ENCODE measurements at places on chromosomes 2 and 18.

DNA sequence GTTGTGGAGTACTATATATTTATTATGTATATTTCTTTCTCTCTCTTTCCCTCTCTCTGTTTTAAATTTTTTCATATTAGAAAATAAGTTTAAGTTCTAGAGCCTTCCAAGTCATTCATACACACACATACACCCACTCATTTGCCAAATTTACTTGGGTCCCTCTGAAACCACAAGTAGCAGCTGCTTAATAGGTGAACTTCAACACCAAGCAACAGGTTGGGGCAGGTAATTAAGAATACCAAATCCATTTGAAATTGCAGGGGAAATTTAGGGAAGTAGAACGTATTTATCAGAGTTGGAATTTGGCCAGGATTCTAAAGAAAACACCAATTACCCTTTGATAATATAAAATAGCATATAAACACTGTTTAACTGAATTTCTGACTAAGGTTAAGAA is 75.0 kb upstream of the RBBP8 start:
- H3K4me3 ChIP-seq = no peak overlapping the region
- no peak for DNase-seq
- H3K36me3 ChIP-seq = no peaks in the 10 kb centered on the region
- no peaks in the 10 kb centered on the region for H3K4me1 ChIP-seq

DNA sequence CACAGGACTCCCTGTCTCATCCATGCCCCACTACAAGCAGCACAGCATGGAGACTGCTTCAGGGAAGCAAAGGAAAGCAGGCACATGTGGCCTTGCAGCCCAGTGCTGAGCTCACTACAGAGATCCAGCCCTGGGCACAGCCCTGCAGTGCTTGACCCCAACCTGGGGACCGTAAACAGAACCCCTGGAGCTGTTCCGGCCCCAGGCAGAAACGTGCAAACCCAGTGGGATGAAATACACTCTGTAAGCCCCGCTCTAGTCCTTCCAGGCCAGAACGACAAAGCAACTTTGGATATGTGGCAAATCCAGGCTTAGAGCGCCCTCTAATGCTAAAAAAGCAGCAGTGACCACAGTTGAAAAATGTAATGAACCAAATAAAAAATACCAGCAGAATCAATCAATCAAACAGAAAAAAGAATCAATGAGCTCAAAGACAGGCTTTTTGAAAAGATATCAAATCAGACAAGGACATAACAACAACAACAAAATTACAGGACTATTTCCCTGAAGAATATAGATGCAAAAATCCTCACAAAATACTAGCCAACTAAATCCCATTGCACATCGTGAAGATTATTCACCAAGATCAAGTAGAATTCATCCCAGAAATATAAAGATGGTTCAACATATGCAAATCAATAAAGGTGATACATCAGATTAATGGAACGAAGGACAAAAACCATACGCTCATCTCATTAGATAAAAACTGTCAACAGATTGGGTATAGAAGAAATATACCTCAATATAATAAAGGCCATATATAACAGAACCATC is 45.6 kb downstream of the ZNF519 start:
- DNase-seq = peak; percentile 12
- H3K27ac ChIP-seq = no peak overlapping the region
- H3K36me3 ChIP-seq = no peaks in the 10 kb centered on the region
- no peaks in the 10 kb centered on the region for H3K27me3 ChIP-seq
- H3K4me3 ChIP-seq = no peak overlapping the region
- H3K4me1 ChIP-seq = no peaks in the 10 kb centered on the region

GRCh38 chr2:69717861-69718273 is 24.1 kb upstream of the ANXA4 start:
- no peaks in the 10 kb centered on the region for H3K4me1 ChIP-seq
- H3K27me3 ChIP-seq = no peaks in the 10 kb centered on the region
- no peak overlapping the region for H3K27ac ChIP-seq
- no peaks in the 10 kb centered on the region for H3K36me3 ChIP-seq

- no peaks in the 10 kb centered on the region for H3K36me3 ChIP-seq
- no peak overlapping the region for H3K4me3 ChIP-seq
- no peaks in the 10 kb centered on the region for H3K27me3 ChIP-seq
- no peak for DNase-seq
- no peak overlapping the region for H3K27ac ChIP-seq
- H3K4me1 ChIP-seq = no peaks in the 10 kb centered on the region
Measured at GRCh38 chr18:56728741-56729140, 77.6 kb downstream of the WDR7 start.

GRCh38 chr2:114542695-114543094 is 100.3 kb downstream of the DPP10 start:
- H3K27me3 ChIP-seq = no peaks in the 10 kb centered on the region
- no peak for DNase-seq

DNA sequence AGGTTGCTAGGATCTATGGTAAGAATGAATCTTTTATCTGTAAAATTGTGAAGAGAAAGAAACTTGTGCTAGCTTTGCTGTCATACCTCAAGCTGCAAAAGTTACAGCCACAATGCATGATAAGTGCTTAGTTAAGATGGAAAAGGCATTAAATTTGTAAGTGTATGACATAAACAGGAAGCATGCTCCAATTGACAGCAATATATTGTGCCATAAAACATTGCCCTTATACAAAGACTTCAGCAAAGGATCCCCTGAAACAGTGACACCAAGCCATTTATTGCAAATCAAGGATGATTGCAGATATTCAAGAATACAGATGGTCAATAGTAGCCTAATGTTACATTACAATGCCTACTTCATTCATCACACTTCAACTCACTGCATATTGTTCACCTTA is 283.1 kb downstream of the CPS1 start:
- H3K27ac ChIP-seq = no peak overlapping the region
- no peaks in the 10 kb centered on the region for H3K27me3 ChIP-seq
- H3K4me3 ChIP-seq = no peak overlapping the region
- H3K36me3 ChIP-seq = no peaks in the 10 kb centered on the region
- no peak for DNase-seq

DNA sequence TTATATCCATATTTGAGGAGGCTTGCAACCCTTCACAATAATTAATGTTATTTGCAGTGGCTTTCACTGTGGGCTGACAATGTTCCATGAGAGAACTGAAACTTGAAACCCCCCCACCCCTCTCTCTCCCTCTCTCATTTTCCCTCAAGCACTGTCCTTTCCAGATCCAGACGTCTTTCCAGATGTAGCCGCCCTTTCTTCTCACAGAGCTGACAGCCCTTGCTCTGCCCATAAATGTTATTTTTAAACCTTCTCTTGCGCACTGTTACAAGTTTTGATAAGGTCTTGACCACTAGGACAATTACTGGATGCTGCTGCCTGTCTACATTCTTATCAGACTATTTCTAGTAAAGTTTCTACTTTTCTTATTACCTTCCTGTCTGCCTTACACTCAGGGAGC is 91.4 kb upstream of the LINC00305 start:
- DNase-seq = no peak
- no peaks in the 10 kb centered on the region for H3K4me1 ChIP-seq
- no peaks in the 10 kb centered on the region for H3K27me3 ChIP-seq
- no peak overlapping the region for H3K27ac ChIP-seq
- no peaks in the 10 kb centered on the region for H3K36me3 ChIP-seq
- H3K4me3 ChIP-seq = no peak overlapping the region

DNA sequence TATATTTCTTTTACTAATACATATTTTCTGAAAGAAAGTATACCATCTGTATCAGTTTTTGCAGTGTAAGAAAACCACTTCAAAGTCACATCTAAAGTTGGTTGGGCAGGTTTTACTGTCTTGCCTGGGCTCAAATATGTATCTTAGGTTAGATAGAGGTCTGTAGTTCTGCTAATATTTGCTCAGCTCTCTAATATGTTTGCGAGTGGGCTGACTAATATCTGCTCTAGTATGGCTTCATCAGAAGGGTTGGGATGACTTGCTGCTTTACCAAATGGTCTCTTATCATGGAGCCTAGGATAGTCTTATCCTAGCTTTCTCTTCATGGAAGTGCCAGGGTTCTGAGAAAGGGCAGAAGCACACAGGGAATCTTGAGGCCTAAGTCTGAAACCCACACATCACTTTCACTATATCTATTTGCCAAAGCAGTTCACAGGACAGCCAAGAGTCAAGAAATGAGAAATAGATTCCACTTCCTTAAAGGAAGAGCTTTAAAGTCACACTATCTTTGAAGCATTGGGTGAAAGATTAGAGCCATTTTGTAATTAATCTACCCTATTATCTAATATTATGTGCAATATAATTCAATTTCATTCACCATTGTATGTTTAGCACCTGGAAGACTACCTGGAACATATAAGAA is 610.0 kb downstream of the KCNJ3 start:
- no peaks in the 10 kb centered on the region for H3K27me3 ChIP-seq
- H3K4me1 ChIP-seq = no peaks in the 10 kb centered on the region
- H3K36me3 ChIP-seq = no peaks in the 10 kb centered on the region

- DNase-seq = no peak
- H3K27ac ChIP-seq = no peak overlapping the region
- H3K27me3 ChIP-seq = no peaks in the 10 kb centered on the region
- no peaks in the 10 kb centered on the region for H3K4me1 ChIP-seq
Measured at GRCh38 chr18:58359218-58359617, 269.7 kb downstream of the ALPK2 start.

- DNase-seq = no peak
Measured at GRCh38 chr2:221370076-221370856, 201.8 kb downstream of the EPHA4 start.

- H3K27me3 ChIP-seq = no peaks in the 10 kb centered on the region
- H3K4me1 ChIP-seq = no peaks in the 10 kb centered on the region
- H3K36me3 ChIP-seq = no peaks in the 10 kb centered on the region
- H3K27ac ChIP-seq = no peak overlapping the region
Measured at GRCh38 chr2:134758633-134759032, 39.8 kb upstream of the TMEM163 start.

GRCh38 chr18:70491734-70492348 is 203.0 kb downstream of the SOCS6 start:
- no peaks in the 10 kb centered on the region for H3K4me1 ChIP-seq
- no peaks in the 10 kb centered on the region for H3K36me3 ChIP-seq
- H3K4me3 ChIP-seq = no peak overlapping the region
- no peaks in the 10 kb centered on the region for H3K27me3 ChIP-seq
- DNase-seq = peak; percentile 32

DNA sequence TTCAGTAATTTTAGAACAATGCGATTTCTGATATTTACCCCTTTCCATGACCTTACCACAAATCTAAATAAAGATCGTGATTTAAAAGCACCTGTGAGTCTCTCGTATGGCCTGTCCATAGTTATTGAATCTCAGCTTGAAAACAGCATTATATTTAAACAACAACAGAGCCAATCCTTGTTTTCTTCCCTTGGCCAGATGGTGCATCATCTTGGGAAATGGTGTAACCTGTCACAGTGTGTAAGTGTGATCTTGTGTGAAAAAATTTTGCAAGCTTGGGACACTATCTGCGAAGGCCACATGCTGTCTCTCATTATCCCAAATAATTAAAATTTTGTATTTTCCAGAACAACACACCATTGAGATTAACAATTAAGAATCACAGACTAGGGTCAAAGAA is 262.7 kb upstream of the SPHKAP start:
- H3K36me3 ChIP-seq = no peaks in the 10 kb centered on the region
- H3K4me3 ChIP-seq = no peak overlapping the region
- H3K27ac ChIP-seq = no peak overlapping the region
- no peaks in the 10 kb centered on the region for H3K27me3 ChIP-seq
- no peak for DNase-seq

DNA sequence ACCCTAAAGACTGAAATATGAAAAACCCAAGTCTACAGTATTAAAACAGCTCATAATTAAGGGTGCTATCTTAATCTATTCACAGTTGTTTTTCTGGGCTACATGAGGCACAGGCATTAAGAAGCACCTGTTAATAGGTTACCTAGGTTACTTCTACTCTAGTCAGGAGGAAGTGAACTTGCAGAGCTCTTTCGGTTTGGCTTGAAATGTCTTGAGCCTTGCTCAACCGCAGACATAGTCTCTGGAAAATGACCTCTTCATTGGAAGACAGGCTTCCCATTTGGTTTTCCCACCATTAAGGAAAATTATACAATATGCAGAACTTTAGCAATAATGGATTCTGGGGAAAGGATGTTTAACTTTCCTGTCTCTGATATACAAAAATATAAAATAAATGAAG is 142.3 kb upstream of the KCNJ3 start:
- no peaks in the 10 kb centered on the region for H3K27me3 ChIP-seq
- H3K36me3 ChIP-seq = no peaks in the 10 kb centered on the region
- no peak overlapping the region for H3K4me3 ChIP-seq
- DNase-seq = no peak
- H3K27ac ChIP-seq = no peak overlapping the region

DNA sequence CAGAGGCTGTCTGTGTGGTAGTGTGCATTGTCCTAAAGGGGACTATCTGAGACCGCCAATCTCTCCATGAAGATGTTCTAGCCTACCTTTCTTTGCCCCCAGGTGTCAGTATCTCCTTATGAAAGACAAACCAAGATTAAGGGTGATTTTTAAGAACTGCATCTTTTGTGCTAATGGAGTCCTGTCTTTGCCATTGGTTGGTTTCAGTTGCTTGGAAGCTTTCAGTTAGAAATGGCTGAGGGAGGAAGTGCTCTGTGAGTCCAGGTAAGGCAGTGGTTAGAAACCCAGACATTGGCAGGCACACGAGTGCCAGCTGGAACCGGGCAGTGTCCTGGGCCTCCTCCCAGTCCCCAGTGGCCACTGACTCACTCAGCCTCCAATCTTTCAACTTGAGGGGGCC is 111.3 kb downstream of the DOCK10 start:
- no peaks in the 10 kb centered on the region for H3K27me3 ChIP-seq
- H3K36me3 ChIP-seq = no peaks in the 10 kb centered on the region
- no peak for DNase-seq
- H3K4me1 ChIP-seq = no peaks in the 10 kb centered on the region

- no peak overlapping the region for H3K4me3 ChIP-seq
- H3K27ac ChIP-seq = no peak overlapping the region
- H3K27me3 ChIP-seq = peaks cover 13% of the 10 kb centered on the region
- no peaks in the 10 kb centered on the region for H3K36me3 ChIP-seq
- no peaks in the 10 kb centered on the region for H3K4me1 ChIP-seq
Measured at GRCh38 chr2:1518331-1518803, 105.1 kb downstream of the TPO start.

DNA sequence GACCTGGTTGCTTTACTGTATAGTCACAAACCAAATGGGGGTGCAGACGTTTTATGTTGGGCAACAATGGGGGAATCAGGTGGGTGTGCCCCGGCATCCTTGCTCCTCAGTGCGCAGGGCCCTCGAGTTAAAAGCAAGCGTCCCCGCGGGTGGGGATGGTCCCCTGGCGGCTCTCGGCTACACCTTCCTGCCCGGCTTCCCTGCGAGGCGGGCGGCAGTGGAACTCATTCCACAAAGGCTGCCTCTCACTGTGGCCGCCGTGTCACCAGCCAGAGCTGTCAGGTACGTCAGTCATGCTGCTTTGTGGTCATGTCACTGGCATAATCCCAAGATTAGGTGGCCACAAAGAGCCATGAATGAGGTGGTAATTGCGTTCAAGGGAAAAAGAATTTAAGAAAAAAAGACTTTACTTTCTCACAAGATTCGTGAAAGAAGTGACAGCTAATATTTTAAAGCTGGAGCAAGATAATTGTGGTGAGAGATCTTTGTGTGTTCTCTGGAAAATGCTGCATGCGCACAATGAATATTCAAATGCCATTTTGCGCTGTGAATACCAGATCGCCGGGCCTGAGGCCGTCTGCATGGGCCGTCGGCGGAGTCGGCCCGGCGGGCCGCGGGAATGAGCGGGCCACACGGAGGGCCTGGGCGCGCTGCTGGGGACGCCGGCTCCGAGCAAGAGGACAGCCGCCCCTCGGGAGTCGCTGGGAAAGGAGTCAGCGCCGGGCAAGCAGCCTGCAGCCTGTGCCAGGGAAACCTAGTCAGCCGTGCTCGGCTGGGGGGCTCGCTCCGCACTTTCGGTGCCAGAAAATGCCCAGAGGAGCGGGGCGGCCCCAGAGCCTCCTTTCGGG is 82.3 kb upstream of the LDLRAD4 start:
- H3K27me3 ChIP-seq = no peaks in the 10 kb centered on the region
- no peaks in the 10 kb centered on the region for H3K36me3 ChIP-seq
- no peak for DNase-seq
- no peak overlapping the region for H3K27ac ChIP-seq
- no peaks in the 10 kb centered on the region for H3K4me1 ChIP-seq
